ENCODE measurements at places on chromosomes 4 and X. TPM values are rescaled to one million over a fixed set of nuclear protein-coding genes. Genes with fewer than 3 reads are reported as not detected.

The MSANTD1 gene
- total RNA-seq, result 0.12 TPM

- DNase-seq, result peak; percentile 95
These were observed 71.7 kb downstream of the DDX60L start for GRCh38 chr4:168408620-168409019.

The YY2 gene
- total RNA-seq, result 1.4 TPM

DNA sequence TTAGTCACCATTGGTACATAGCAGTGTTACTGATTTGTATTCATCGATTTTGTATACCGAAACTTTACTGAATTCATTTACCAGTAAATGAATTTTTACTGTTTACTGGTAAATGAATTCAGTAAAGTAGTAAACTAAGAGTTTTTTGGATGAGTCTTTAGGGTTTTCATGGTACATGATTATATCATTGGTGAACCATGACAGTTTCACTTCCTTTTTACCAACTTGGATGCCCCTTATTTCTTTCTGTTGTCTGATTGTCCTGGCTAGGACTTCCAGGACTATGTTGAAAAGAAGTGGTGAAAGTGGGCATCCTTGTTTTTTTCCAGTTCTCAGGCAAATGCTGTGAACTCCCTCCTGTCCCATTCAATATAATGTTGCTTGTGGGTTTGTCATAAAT is 494.9 kb downstream of the GALNTL6 start:
- DNase-seq, result no peak

- no peak for DNase-seq
These were observed 9.3 kb upstream of the OTC start for GRCh38 chrX:38342853-38343778.

DNA sequence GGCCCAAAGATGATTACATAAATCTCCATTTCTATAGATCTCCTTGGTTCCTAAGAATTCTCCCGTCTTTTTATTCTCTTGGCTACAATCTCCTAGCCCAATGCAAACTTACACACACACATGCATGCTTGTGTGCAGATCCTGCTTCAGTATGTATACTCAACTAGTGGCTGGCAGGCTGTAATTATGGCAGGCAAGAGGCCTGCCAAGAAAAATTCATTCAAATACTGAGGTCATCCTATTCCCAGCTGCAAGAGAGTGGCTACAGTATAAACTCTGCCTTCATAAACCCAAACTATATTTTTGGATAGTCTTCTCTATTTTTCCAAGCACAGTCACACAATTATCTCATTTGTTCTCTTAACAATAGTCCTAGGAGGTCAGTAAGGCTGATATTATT is 95.2 kb downstream of the SHROOM4 start:
- no peak for DNase-seq
